Activated CD4-positive, alpha-beta memory T cell treated with anti-CD3 and anti-CD28 coated beads for 36 hours (primary cell): ENCODE measurements at places on chromosomes 6 and 20. TPM values are rescaled to one million over a fixed set of nuclear protein-coding genes. Genes with fewer than 3 reads are reported as not detected.

GRCh38 chr20:25227317-25227831, 20.5 kb upstream of the PYGB start:
- no peak for DNase-seq

The BMP5 gene
- total RNA-seq, result not detected

The ZBTB46 gene
- total RNA-seq, result 4.6 TPM

DNA sequence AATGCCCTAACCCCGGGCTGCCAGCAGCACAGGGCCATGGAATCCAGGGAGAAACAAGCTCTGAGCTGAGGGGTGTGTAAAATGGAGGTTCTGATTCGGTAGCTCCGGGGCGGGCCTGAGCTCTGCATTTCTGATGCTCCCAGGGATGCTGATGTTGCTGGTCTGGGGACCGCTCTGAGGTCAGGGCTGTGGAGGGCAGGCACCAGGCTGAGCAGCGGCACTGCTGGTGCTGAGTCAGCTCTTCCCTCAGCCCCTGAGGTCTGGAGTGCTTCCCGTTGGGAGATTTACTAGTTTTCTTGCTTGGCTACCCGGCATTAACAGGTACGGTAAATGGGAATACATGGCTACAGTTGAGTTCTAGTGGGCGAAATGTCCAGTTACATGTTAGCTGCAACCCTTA, 18.6 kb upstream of the CST3 start:
- no peak for DNase-seq

- no peak for DNase-seq
Measured at GRCh38 chr6:116511424-116512110, at the start of gene CALHM5. Gene CALHM5 (plus strand): TSS chr6:116511639. CDS start chr6:116511697, 58 bp downstream.

- no peak for DNase-seq
Measured at GRCh38 chr6:68726337-68726736, 91.3 kb downstream of the ADGRB3 start.

- peak; percentile 74 for DNase-seq
Measured at GRCh38 chr6:90401933-90402830, 105.5 kb upstream of the BACH2 start.
